Placental epithelial cell (primary cell): ENCODE measurements at places on chromosomes 16 and 17. TPM values are rescaled to one million over a fixed set of nuclear protein-coding genes. Genes with fewer than 3 reads are reported as not detected.

UNK gene
- 21.2 and 22.8 TPM in 2 replicates for total RNA-seq

SECTM1 gene
- total RNA-seq = 0.65 and 11.0 TPM in 2 replicates

TBC1D3 gene
- not detected in 2 replicates for total RNA-seq

OR2C1 gene
- total RNA-seq = under 0.01 and 0.43 TPM in 2 replicates
